ENCODE measurements at places on chromosomes 11 and 22. TPM values are rescaled to one million over a fixed set of nuclear protein-coding genes. Genes with fewer than 3 reads are reported as not detected.

The USP2 gene
- 0.18 TPM for total RNA-seq

The SYT8 gene
- total RNA-seq = not detected

The RAD9A gene
- 2.0 TPM for total RNA-seq

- DNase-seq = no peak
Measured at GRCh38 chr11:93220078-93220477, 22.3 kb upstream of the SLC36A4 start.

- no peak for DNase-seq
Measured at GRCh38 chr11:37230865-37231264, 632.8 kb upstream of the RAG2 start.

DNA sequence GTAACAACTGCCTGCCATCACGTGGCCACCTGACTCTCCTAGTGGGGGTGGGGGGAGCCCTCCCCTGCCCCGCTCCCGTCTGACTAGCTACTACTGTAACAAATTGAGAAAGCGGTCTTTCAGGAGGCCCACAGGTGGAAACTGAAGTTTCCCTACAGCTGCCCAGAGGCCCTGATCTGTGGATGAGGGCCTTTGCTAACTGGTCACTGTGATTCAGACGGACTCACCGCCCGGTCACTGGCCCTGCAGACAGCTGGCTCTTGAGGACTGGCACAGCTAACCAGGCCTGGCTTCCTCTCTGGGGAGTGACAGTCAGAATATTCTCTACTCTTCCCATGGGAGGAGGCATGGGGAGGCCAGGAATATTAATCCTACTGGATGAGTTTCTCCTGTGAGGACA, 116.8 kb downstream of the ARHGAP8 start:
- peak; percentile 12 for DNase-seq

DNA sequence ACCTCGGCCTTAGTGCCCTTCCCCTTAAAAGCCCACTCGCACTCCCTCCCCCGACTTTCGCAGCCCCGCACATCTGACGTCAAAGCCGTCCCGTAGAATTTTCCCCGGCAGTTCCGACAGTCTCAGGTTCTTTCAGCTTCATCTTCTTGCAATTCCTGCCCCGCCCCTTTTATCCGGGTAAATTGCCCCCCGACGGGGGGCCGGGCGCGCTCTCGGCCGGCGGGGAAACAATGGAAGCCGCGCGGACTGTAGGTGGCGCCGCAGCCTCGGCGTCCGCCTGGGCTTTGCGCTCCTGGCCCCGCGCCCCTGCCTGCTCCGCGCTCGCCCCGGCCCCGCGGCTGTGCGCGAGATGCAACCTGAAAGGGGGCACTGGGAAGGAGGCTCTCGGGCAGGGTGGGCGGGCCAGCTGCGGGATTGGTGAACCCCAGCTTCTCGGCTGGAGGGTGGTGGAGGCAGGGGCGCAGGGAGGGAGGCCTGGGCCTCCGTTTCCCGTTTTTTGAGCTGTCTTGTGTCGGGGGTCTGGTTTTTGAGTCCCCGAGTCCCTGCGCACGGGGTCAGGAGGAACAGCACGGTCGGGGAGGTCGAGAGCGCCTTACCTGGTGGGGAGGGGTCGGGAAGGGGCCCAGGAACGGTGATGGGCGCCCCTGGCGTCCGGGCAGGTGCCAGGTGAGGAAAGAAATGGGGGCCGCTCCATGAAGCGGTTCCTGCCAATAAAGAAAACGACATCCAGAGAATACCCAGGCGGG, 859 bp upstream of the FGF19 start:
- DNase-seq = no peak
